ENCODE measurements at places on chromosomes 4 and X.

DNA sequence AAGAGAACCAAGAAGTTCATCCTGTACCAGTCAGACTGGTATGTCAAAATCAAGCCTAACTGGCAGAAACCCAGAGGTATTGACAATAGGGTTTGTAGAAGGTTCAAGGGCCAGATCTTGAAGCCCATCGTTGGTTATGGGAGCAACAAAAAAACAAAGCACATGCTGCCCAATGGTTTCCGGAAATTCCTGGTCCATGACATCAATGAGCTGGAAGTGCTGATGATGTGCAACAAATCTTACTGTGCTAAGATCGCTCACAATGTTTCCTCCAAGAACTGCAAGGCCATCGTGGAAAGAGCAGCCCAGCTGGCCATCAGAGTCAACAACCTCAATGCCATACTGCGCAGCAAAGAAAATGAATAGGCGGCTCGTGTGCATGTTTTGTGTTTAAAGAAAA, 172.7 kb upstream of the MED14 start:
- DNase-seq, result no peak

- no peak for DNase-seq
Measured at GRCh38 chrX:112513154-112513553, 166.6 kb downstream of the LHFPL1 start.

- DNase-seq, result peak; percentile 66
Measured at GRCh38 chrX:17046478-17047097, 100.1 kb downstream of the REPS2 start.

GRCh38 chr4:13302876-13303275, 181.3 kb downstream of the RAB28 start:
- DNase-seq, result no peak

GRCh38 chr4:176464748-176465147, 145.0 kb downstream of the SPCS3 start:
- DNase-seq, result no peak

DNA sequence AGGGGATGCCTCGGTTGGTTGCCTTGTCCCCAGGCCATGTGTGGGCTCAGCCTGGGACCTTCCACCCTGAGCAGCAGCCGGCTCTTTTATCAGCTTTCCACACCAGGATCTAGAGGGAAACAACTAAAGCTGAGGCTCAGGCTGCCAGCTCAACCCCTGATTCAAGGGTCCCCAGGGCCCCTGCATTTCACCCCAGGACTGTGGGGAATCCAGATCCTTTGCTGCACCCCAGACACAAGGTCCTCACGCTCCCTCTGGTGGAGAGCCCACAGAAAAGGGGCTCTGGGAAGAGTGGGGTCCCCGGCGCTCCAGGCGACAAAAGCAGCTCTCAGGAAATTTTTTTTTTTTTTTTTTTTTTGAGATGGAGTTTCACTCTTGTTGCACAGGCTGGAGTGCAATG, 64.3 kb downstream of the ZFYVE28 start:
- DNase-seq, result no peak

DNA sequence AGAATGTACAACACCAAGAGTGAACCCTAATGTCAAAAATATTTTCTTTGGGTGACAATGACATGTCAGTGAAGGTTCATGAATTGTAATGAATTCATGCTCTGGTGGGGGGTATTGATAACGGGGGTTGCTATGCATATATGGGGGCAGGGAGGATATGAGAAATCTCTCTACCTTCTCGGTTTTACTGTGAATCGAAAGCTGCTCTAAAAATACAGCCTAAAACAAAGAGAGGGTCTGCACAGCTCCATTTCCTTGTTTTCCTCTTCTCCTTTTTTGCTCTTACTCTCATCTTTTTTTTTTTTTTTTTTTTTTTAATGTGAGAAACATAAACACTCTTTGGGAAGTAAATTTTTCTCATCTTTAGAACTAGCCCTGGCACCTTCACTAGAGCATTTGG, 85.8 kb downstream of the DCTD start:
- DNase-seq, result no peak

DNA sequence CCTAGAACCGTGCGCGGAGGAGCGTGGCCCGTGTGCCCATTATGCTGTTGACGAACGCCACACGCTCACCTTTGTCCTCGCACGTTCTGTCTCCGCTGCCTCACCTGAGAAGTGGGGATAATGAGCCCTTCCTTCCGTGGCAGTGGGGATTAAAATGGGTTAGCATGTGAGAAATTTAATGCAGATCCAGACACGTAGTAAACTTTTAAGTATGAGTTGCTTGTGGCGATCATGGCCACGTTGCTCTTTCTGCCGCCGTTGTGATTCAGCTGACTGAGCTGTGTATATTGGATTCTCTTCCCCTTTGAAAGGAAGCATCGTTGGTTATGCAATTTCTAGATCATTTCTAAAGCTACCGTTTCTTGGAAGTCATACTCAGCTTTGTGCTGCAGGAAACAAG, 16.5 kb downstream of the TBC1D14 start:
- no peak for DNase-seq

DNA sequence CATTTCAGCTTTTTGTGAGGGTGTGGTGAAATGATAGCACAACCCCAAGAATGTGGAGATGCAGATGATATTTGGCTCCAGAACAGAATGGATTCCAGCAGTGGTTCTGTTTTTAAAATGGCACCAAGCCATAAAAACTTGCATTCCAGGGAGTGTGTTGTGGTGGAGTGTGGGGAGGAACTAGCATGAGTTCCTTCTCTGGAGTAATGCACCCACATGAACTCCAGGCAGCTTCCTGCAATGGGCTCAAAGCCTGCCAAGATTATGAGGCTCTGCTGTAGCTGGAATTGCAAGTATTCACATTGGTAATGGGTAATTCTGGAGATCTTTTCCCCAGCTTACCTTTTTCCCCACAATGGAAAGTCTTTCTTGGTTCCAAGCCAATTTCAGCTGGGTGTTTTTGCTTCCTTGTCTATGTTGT, 161.4 kb downstream of the RAB28 start:
- no peak for DNase-seq

GRCh38 chr4:155802190-155802959, 43.6 kb downstream of the GUCY1B1 start:
- DNase-seq, result no peak

DNA sequence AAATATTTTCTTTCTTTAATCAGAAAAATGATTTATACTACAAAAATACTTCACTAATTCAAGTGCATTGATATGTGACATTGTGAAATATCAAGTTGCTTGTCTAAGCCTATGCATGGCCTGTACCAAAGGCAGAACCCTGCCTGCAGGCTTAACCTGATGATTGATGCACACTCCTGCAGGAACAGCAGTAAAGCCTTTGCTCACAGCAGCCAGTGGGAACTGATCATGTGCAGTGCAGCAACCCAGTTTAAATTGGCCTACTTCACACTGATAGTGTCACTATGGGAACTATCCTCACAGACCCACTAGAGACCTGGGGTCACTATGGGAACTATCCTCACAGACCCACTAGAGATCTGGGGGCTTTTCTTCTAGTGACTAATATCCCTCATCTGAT, 603.8 kb downstream of the RAPGEF2 start:
- no peak for DNase-seq

DNA sequence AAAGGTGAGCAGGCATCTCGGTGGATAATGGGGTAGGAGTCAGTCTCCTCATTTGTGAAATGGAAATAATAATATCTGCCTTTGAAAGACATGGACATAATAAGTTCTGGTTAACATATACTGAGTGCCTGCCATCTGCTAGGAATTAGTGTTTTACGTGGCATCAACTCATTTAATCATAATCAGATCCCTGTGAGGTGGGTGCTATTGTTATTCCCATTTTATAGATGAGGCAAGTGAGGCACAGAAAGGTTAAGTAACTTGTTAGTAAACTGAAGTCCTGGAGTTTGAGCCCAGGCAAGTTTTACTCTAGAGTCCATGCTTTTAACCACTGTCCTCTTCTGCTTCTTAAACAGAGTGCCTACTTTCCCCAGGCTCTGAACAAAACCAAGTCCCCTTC, 7.5 kb downstream of the CCDC120 start:
- DNase-seq, result no peak

GRCh38 chrX:129665916-129666644, 11.3 kb upstream of the APLN start:
- no peak for DNase-seq

DNA sequence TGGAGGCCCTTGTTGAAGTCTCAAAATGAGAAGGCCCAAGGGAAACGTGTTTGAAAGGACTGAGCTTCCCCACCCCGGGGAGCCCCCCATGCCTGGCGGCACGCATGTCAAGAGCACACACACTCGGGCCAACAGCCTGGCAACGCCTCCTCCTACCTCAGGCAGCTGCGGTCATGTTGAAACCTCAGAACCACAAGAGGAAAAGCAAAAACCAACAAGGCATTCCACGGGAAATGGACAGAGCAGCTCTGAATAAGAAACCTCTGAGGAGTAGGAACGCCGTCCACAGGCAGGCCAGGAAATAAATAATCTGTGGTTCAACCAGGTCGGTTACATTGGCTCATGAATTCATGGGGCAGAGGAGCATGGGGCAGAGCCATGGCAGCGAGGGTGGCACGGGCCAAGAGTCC, 95.7 kb upstream of the AFAP1 start:
- no peak for DNase-seq

GRCh38 chr4:159577241-159577640, 474.4 kb downstream of the RAPGEF2 start:
- DNase-seq, result no peak

- DNase-seq, result no peak
Measured at GRCh38 chrX:122026665-122027064, 979.3 kb downstream of the GLUD2 start.

DNA sequence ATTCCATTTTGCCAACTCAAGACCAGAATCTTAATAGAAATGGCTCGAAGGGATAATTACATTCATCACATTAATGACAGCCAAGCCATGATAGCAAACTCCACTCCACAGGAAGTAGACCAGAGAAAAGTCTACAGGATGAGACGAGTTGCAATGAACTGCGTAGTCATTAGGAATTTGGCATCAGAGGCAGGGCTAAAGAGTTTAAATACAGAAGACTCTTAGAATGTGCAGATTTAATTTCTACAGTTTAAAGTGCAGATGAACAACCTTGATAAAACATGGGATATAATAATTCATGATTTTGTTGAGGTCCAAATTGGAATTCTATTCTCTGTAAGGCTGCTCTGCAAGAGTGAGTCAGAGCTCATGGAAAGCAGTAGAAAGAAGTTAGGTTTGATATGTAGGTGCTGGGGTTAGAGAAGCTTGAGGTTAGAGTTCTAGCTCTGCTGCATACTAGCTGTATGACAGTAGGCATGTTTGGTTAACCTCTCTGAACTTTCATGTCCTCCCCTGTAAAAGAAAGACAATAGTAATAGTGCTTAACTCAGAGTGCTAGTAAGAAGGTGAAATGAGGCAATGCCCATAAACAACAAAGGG, 32.2 kb downstream of the LNX1 start:
- DNase-seq, result no peak

- DNase-seq, result no peak
Measured at GRCh38 chr4:2186133-2186864, 55.6 kb downstream of the HAUS3 start.

- no peak for DNase-seq
Measured at GRCh38 chr4:72994670-72995069, 74.8 kb downstream of the COX18 start.

- no peak for DNase-seq
Measured at GRCh38 chr4:169675825-169676224, 55.4 kb downstream of the CLCN3 start.

GRCh38 chr4:189504220-189504619, 436.5 kb upstream of the FRG1 start:
- no peak for DNase-seq

- DNase-seq, result no peak
Measured at GRCh38 chr4:127606823-127607222, 25.9 kb upstream of the INTU start.

DNA sequence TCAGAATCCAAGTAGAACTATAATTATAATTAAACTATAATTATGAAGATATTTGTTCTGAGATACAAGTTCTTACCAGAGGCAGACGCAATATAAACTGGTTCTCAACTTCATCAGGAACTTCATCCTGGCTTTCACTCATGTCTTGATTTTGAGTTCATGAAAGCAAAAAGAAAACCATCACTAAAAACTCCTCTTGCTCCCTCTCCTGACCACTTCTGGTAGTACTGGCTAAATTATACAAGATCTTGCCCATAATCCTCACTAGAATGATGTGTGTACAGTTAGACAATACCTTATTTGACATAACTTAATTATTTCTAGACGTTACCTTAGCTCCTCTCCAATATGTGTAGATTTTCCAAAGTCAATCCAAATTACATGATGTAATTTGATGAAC, 3.7 kb downstream of the TAF7L start:
- peak; percentile 17 for DNase-seq

DNA sequence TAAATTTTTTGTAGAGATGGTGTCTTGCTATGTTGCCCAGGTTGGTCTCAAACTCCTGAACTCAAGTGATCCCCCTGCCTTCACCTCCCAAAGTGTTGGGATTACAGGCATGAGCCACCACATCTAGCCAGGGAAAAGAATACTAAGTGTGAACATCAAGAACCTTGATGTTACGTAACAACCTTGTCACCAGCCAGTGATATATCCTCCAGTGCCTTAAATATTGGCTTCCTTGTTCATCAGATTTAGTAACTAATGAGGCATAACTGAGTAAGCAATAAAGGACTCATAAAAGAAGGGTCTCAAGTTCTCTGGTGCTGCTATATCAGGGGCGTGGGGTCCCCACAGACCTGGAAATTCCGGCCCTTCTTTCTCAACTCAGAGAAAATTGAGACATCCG, 60.5 kb upstream of the ENPEP start:
- DNase-seq, result no peak

GRCh38 chr4:20463176-20463430, 211.4 kb downstream of the SLIT2 start:
- DNase-seq, result peak; percentile 68
